NCI-H524 (cell line): ENCODE measurements at places on chromosomes 16 and 17.

DNA sequence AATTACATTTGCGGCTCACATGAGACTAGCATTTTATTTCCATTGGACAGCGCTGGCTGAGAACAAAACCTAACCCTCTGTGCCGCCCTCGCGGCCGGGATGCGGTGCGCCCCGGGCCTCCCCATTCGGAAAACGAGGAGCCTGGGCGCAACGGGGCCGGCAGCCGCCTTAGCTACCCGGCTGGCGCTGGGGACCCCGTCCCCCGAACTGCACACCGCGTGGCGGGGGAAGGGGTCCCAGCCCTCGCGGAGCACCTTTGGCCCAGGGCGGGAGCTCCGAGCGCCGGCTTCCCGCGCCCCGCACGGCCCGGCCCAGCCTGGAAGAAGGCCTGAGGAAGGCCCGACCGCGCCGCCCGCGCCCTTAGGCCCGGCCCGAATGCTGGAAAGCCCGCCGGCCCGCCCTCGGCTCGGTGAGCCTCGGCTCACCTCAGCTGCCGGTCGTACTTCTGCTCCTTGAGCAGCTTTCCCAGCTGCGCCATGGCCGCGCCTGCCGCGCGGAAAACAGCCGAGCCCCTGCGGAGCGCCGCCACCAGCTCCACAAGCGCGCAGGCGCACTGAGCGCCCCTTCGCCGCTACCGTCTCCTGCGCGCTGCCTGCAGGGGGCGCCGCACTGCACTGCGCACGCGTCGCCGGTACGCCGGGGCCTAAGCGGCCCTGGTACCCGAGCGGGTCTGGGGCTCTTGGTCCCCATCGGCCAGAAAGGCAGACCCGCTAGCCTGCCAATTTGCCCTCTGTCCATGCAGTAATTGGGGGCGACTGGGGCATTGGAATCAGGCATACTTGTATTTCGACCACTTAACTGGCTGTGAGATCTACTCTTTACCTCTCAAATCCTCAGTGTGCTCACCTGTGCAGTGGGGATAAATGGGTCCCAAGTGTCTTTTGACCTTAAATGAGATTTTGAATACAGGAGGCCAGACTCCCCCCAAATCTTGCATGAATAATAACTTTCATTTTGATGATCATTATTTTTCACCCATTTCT, at the start of gene NAE1:
NAE1 (minus strand) TSS at position 555 of the 983 bp plus-strand sequence; CDS start at position 478, 77 bp downstream.
- DNase-seq: peak; percentile 90

DNA sequence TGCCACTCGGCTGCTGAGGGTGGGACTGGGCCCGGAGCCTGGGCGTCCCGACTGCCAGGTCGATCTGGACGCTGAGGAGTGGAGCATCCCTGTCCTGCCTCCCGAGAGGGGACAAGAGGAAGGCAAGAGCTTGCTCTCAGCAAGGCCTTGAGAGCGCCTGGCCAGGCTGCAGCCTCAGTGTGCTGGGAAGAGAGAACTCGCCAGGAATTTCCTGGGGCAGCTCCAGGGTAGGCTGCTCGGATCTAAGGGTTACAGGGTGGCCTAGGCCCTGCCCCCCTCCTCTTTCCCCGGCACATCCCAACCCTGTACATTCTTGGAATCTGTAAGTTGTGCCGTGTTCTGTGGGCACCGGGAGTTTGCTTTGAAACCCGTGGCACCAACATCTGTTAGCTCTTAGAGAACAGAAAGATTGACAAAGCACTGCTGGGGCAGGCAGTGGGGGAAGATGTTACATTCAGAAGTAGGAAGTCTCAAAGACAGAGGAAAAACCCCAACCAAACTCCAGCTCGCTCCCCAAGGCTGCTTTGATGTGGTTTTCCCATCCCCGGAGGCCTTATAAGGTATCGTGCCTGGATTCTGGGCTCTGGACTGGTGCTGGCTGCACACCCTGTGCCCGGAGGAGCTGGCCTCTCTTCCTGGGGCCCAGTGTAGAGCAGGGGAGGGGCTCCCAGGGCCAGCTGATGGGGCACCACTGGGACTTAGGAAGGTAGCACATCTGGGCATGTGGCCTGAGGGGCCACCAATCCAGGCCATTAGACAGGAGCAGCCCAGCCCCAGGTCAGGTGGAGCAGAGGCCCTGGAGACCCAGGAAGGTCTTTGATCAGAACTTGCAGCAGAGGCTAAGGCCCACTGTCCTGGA, 55.2 kb downstream of the NKD1 start:
- no peak for DNase-seq

DNA sequence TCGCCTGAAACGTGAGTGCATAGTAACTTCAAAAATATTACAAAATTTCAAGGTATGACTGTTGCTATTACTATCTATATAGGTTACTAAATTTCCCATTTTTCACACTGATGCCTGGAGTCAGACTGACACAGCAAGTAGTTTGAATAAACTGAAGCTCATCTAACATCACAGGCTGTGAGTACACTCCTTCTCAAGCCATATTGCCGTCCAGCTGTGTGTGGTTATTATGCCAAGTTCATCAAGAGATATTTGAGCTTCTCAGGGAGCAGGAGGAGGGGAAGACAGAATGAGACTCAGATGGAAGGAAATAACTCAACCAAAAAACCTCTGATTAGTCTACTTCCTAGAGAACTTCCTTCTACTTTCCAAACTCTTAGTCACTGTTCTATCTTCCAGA, 473.9 kb downstream of the TOX3 start:
- DNase-seq: peak; percentile 61

DNA sequence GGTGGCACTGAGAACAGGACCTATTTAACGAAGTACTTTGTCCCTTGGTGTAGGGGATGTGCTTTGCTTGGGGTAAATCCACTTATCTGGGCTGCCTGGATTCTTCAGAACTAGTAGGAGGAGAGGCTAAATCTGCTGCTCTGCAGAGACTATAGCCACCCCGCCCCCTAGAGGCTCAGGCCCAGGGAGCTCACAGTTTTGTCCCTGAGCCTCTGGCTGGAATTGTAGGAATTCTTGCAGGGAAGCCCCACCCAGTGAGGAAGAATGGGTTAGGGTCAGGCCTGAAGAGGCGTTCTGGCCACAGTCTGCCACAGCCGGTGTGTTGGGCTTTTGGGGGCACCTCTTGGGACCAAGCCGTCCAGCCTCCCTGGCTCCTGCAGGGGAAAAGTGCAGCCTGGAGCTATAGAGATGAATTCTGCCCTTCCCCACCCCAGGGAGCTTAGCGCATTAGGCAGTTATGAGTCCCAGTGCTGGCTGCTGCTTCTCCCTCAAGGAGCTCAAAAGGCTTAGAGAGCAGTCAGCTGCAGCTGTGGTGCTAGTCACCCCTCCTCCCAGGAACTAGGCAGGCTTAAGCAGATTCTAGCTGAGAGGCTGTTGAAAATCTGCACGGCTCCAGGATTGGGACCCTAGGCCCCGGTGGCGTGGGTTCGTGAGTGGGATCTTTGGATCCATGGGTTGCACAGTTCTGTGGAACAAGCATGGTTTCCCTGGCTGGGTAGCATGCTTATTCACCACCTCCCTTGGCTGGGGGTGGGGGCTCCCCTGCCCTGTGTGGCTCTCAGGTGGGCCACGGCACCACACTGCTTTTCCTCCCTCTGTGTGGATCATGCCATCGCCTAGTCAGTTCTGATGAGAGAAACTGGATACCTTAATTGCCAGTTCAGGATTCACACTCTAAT, 237.4 kb upstream of the TOM1L1 start:
- peak; percentile 81 for DNase-seq

- DNase-seq: no peak
Measured at GRCh38 chr17:19359151-19359550, 3.4 kb downstream of the B9D1 start.

GRCh38 chr16:79723583-79724168, 123.1 kb upstream of the MAF start:
- no peak for DNase-seq

DNA sequence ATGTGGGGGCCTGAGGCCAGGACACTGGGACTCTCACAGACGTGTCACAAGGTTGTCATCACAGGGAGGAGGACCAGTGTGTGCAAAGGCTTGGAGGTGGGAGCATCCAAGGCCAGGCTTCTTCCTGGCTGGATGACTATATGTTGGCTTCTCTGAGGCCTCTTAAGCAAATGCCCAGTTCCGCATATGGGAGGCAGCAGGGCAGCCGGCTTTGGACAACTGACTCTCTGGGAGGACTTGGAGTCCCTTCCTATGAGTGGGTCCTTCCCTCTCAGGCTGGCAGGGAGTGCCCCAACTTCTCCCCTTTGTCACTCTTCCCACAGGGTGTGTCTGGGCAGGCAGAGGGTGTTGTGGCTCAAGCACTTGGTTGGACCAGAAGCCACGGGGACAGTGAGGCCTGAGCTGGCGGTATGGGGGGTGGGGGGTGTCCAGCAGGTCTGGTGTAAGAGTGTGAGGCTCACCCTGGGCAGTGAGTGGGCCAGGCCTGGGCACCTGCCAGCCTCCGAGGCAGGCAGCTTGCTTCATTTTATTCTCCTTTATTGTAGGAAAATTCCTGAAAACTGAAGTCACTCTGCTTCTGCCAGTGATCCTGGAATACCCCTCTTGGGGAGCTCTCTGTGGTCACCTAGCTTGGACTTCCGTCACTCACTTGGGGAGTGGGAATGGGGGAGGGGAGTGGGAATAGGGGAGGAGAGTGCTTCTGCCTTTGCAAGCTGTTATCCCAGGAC, 14.9 kb downstream of the ADGRG1 start:
- DNase-seq: no peak

- DNase-seq: no peak
Measured at GRCh38 chr16:10558746-10559641, 21.4 kb downstream of the EMP2 start.

DNA sequence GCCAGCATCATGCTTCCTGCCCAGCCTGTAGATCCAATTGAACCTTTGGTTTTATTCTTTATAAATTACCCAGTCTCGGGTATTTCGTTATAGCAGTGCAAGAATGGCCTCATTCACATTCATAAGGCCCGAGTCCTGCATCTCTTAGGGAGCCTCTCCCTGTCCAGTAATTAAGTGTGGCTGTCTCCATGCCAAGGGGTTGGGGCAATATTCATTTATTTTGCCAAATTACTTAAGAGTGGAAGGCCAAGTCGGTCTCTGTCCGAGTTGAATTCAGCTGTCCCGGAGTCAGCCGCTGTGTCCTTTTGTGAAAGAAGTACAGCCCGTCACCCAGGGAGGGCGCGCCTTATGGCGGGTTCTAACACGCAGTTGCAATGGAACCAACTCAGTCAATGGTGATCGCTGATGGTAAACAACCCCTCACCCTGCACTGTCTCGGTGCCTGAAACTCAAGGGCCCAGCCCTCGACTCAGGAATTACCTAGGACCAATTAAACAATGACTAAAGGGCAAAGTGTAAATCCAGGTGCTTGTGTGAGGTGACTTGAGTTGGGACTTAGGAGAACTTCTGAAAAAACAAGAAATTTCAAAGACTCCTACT, 22.2 kb downstream of the KIAA0513 start:
- no peak for DNase-seq

DNA sequence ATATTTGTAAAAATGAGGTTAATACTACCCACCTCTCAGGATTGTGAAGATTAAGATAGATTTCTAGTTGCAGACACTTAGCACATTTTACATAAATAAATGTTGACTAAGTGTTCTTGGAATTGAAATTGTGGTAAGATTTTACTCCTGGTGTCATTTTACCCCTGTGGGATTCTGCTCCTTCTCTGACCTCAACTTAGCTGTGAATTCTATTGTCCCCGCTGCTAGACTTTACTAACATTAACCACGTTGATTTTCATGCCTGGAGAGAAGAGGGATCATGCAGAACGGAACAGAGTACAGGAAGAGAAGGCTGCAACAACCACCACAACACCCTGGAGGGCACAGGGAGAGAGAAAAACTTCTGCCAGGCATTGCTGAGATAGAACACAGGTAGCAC, 2.1 kb upstream of the TOM1L1 start:
- DNase-seq: no peak

DNA sequence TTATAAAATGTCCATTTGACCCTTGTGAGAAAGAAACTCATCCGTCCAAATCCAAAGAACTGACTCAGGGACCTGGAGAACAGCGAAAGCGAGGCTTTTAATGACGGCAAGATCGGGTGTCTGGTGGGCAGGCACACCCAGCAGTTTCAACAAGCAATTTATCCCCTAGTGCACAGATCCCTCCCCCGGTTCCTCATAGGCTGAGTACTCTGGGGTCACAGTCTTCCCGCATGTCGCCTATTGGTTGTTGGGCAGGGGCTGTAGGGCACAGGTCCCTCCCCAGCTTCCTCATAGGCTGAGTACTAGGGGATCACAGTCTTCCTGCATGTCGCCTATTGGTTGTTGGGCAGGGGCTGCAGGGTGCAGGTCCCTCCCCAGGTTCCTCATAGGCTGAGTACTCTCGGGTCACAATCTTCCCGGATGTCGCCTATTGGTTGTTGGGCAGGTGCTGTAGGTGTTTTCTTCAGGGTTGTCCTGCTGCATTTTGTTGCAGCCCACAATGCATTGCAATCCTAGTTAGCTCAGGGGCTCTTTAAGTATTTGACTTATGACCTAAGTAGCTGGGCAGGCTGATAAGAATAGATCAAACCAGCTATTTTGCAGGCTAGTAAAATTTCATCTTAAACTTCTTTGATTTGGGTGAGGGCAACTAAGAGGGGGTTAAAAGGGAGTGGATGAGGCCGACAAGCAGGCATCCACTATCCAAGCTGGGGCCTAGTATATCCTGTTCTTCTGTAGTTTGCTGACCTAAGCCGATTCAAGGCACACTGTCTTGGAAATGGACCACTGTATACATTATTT, 3.6 kb upstream of the UTS2R start:
- DNase-seq: no peak

GRCh38 chr16:69823831-69824563, 61.9 kb downstream of the WWP2 start:
- no peak for DNase-seq

- no peak for DNase-seq
Measured at GRCh38 chr16:16014329-16015224, 65.2 kb downstream of the ABCC1 start.

DNA sequence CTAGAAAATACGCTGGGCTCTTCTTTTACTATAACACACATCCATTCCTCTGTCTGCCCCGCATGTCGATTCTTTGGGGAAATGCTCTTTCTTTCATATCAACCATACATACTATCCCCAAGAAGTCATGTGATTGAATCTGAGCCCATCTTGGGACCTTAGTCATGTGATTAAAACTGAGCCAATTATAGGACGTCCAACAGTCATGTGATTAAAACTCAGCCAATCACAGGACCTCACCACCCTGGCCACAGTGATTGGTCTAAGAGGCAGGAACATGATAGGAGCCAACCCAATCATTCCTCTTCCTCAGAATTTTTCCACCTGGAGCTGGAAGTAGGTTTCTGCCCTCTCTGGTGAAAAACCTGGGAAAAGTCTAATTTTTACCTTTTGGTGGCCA, 78.8 kb downstream of the TMEM114 start:
- no peak for DNase-seq

DNA sequence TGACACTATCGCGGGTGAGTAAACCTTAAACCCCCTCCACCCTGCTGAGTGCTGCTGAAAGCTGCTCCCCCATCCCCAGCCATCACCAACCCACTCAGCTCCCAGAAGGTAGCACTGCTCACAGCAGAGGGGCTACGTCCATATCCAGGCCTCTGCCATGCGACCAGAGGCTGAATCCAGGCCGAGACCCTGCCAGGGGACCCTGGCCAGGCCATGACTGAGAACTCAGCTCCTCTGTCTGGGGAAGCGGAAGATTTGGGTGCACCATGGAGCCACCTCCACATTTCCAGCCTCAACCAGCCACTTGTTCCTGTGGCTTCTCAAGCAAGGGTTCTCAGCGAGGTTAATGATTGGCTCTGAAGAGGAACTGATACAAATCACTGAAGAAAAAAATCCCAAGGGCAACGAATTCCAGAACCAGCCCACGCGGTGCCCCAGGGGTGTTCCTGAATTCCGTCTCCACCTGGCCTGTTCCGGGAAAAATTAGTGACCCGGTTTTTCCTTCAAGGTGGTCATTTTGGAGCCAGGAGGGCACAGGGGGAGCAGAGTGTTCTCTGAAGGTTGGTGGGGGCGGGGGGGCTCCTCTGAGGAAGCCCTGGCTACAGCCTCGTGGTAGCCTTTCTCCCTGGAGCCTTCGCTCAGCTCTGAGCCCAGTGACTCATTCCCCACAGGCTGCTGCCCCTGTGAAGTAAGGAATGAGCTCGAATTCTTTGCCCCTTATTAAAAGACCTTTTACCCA, 9.3 kb upstream of the SLC16A5 start:
- DNase-seq: no peak
